ENCODE measurements at places on chromosomes 7 and 10.

DNA sequence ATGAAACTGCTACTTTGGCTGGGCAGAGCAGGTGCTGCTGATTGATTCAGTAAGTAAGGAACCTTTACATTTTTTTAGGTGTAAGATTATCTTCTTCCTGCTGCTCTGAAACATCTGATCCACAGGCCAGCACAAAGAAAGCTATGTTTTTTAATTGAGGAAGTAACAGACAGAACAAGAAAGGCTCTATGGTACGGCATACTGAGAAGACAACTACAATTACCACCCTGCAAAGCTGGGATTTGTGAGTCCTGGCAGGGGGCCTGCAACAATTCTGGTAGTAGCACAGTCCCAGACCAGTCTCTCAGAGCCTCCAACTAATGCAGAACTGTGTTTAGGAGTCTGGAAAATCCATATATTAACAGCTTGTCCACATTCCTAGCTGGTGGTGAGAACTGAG, 103.0 kb upstream of the LRRTM3 start:
- no peak for DNase-seq

DNA sequence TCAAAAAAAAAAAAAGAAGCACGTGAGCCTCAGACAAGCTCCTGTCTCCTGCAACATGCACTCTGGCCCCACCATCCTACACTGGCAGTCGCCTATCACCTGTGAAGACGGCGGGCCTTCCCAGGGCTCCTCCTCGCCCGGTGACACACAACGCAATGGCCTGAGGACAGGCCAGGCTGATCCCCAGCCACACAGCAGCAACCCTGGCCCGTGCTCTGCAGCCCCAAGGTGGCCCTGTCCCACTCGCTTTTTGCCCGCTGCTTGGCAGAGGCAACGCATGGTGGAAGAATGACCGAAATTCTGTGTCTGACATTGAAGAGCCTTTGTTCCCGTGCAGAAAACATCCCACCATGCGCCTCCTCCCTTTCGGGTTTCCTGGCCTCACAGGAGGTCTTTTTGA, 8.1 kb downstream of the RADIL start:
- no peak for DNase-seq

- no peak for DNase-seq
Observed at GRCh38 chr10:29356931-29357330, 68.1 kb downstream of the LYZL1 start.

GRCh38 chr10:95791425-95791979, 35.5 kb downstream of the ENTPD1 start:
- DNase-seq = no peak

DNA sequence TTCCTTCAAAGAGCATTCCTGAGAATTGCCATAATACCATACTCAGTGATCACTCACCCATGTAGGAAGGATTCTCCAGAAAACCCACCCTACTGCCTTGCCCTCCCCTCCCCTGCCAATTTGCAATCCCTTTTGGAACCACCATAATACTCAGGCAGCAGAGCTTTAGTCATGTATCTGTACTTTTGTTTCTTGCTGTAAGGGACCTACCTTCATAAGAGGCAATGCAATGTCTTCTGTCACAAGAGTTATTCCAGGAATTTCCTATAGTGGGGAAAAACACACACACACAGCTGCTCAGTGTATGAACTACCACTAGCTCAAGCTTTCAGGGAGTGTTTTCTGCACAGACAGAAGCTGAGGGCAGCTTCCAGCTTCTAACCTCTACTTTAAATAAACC, 67.0 kb downstream of the GSAP start:
- DNase-seq = no peak

- no peak for DNase-seq
Observed at GRCh38 chr10:62924344-62924748, 108.2 kb upstream of the EGR2 start.

- DNase-seq = no peak
Observed at GRCh38 chr10:51014680-51015389, 59.5 kb upstream of the PRKG1 start.

- no peak for DNase-seq
Observed at GRCh38 chr7:2812114-2812487, 32.0 kb downstream of the GNA12 start.

- no peak for DNase-seq
Observed at GRCh38 chr7:8147760-8148463, 114.1 kb downstream of the ICA1 start.

DNA sequence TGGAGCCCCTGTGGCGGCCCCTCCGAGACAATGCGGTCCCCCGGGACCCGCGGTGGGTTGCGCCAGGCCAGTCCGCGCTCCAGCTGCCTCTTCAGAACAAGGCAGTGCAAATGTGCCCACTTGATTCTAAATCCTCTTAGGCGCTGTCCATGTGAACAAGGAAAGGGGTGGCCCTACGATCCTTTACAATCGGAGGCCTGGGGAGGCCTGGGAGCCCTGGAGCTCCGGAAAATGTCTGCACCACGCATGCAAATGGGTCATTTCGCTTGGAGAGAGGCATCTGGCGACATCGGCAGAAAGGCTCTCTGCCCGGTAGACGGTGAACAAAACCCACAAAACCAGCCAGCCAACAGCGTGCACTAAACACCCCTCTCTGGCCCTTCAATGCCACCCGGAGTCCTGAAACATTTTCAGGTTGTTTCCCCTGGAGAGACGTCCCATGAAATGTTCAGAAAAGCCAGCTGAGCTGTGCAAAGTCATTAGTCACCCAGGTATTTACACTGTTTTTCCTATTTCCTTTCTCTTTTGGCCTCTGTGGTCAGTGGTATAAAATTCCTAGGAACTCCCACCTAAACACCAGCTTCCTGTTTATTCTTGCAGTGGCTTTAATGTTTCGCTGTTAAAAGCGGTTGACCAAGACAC, 102.8 kb upstream of the ZNF438 start:
- DNase-seq = no peak

- DNase-seq = no peak
Observed at GRCh38 chr7:106520962-106521514, 139.9 kb downstream of the CCDC71L start.

DNA sequence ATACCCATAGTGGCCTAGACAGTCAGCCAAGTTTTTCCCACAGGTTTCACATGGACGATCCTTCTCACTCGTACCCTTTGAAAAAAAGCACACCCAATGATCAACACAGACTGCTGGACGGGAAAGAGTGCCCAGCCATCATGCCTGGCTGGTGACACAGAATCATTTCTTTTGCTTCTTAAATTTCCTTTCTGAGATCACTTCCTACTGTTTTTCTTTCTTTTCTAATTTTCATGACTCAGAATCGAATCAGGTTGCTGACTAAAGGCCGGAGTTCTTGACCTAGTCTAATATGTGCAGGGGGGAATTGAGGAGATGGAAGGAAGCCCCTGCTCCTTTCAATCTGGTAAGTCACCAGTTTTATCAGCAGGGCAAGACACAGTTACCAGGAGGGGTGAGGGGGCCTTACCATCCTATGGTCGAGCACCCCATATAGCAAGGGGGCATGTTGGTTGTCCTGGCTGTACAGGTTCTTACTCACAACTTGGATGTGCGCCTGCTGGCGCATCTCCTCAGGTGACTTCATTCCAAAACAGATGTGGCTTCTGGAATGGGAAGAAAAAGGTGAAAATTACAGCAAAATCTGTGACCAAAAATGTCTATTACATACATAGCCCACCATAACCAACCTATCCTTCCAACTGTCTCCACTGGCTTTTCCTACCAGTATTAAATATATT, 3.5 kb downstream of the POLR3A start:
- DNase-seq = no peak

- DNase-seq = no peak
Observed at GRCh38 chr7:138785587-138786437, 12.0 kb upstream of the TMEM213 start.

GRCh38 chr10:42618424-42618823, 19.9 kb downstream of the ZNF33B start:
- no peak for DNase-seq

GRCh38 chr7:155471718-155472117, 13.8 kb downstream of the EN2 start:
- DNase-seq = no peak

DNA sequence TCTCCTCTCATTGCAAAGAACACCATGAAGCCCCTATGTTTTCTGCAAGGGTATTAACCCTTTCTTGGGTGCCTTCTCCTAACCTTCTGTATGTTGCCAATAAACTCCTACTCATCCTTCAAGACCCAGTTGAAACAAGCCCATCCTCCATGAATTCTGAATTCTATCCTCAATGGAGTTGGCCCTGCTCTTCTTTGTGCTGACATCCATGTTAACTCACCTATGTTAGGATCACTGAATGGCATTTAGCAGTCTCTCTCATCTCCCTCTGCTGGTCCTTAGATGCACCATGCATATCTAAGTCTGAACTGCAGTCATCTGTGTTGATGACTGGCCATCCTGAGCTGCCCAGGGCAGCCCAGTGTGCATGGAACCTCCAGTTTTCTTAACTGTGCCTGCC, 129.8 kb downstream of the BUB3 start:
- DNase-seq = no peak

GRCh38 chr7:30306976-30307375, 22.6 kb downstream of the ZNRF2 start:
- DNase-seq = no peak

DNA sequence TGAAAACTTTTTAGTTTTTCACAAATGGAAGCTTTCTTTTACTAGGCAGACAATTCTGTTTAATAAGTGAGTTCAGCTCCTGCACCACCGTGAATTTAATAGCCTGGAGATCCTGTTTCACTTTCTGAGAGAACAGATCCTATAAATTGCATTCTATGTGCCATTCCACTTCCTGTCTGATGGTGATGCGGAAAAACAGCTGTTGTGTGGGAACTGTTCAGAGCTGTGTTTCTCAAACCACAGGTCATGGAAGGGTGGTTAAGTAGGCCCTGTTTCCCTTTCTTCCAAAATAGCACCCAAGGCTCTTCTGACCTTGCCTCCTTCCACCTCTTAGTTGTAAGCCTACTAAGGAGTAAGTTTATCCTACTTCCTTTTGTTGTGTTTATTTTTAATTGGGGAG, 97.2 kb upstream of the DKK1 start:
- DNase-seq = no peak

DNA sequence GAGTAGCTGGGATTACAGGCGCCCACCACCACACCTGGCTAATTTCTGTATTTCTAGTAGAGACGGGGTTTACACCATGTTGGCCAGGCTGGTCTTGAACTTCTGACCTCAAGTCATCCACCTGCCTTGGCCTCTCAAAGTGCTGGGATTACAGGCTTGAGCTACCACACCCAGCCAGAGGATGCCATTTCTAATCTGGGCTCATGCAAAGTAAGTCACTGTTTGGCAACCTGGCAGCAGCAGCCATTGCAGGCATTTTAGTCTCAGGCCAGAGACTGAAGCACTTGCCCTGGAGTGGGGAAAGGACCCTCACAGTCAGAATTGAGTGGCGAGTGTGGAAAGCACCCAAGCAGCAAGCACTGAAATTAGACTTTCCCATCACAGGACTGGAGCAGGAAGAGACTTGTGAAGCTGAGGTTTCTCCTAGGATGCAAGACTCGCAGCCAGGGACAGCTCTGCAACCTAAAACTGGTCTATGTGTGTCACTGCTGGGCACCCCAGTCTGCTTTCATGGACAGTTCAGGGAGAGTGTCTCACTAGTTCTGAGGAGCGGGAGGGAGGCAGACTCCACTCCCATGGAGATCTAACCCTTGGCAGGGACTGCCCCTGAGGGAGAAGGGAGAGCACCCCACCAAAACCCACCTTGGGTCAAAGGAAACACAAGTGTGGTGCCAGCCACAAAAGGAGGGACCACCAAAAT, 27.6 kb downstream of the SNX13 start:
- DNase-seq = no peak

GRCh38 chr7:81298951-81299666, 380.3 kb upstream of the SEMA3C start:
- no peak for DNase-seq

- no peak for DNase-seq
Observed at GRCh38 chr10:79136236-79137005, 67.7 kb downstream of the ZMIZ1 start.

DNA sequence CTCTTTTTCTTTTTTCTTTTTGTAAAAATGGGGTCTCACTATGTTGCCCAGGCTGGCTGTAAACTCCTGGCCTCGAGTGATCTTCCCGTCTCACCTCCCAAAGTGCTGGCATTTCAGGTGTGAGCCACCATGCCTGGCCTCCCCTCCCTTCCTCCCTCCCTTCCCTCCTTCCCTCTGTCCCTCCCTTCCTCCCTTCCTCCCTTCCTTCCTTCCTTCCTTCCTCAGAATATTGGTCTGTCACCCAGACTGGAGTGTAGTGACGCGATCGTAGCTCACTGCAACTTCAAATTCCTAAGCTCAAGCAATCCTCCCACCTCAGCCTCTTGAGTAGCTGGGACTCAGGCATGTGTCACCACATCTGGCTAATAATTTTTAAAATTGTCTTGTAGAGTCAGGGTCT, 8.4 kb downstream of the AGAP3 start:
- no peak for DNase-seq

DNA sequence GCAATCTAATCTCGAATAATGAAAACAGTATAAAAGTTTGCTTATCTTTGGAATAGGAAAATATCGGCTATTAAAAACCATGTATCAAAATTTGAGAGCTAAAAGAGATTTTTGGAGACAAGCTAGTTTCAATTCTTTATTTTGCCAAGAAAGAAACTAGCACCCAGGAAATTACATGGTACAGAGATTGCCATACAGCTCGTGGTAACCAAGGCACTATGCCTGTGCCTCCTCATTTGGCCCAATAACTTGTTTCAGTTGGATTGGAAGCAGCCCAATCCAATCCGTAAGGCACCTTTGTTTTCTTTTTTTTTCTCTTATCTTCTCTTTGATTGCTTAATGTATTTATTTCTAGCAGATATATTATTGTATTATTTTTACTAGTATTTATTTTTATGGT, 55.0 kb downstream of the GNAI1 start:
- no peak for DNase-seq

DNA sequence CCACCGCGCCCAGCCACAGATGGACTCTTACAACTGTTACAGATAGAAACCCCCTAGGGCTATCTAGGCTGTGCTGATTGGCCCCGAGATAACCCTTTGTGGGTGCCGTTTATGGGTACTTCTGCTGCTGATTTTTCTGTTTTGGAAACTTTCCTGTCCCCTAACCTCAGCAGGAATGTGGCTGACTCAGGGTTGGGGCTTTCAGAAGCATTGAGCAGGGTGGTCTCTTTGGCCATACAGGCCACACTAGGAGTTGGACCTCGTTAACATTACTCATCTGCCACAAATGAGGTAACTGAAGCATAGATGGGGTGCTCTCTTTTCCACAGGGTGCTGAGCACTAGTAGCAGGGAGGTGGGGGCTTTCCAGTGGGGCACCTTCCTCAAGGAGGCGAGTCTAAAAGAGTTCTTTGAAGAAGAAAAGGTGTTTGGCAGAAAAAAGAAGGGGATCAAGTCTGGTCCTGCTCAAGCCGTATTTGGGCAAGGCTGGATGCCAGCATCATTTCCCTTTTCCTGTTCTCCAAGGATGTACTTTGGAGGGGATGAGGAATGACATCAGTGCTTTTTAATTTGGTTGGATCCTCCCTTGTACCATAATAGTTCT, 6.4 kb downstream of the ZSCAN25 start:
- DNase-seq = no peak

- no peak for DNase-seq
Observed at GRCh38 chr7:76424413-76425111, at the start of gene ZP3. Gene ZP3 (plus strand): TSS chr7:76424950. CDS start chr7:76424965, 15 bp downstream.

- no peak for DNase-seq
Observed at GRCh38 chr7:901388-902154, 25.2 kb downstream of the GET4 start.

All from stimulated activated CD4-positive, alpha-beta T cell treated with anti-CD3 and anti-CD28 coated beads, Interleukin-15, amount 100 ng/mL, for 1 hour (primary cell).